ENCODE measurements at places on chromosomes 3 and 15. TPM values are rescaled to one million over a fixed set of nuclear protein-coding genes. Genes with fewer than 3 reads are reported as not detected.

Gene IL17RD
- 1.1 TPM for total RNA-seq

Gene SQOR
- total RNA-seq = 79.3 TPM

Gene PODXL2
- 9.7 TPM for total RNA-seq

Gene LRRC31
- not detected for total RNA-seq

Gene SOX14
- total RNA-seq = not detected

Gene BLOC1S6
- total RNA-seq = 15.0 TPM

Gene ZIC1
- not detected for total RNA-seq

Gene ECE2
- total RNA-seq = not detected

Gene INSYN1
- 1.9 TPM for total RNA-seq

Gene GRM2
- total RNA-seq = 0.14 TPM

Gene MASP1
- 0.06 TPM for total RNA-seq

Gene LIPC
- 0.17 TPM for total RNA-seq

Gene KBTBD13
- not detected for total RNA-seq

Gene ERC2
- total RNA-seq = not detected

Gene LRTM1
- total RNA-seq = not detected

Gene FETUB
- 0.12 TPM for total RNA-seq

Gene CLSTN2
- total RNA-seq = 0.02 TPM

Gene TM6SF1
- total RNA-seq = 0.07 TPM

Gene THRB
- total RNA-seq = 1.1 TPM

Gene EEF1AKMT4
- total RNA-seq = 8.8 TPM

Gene MBD4
- 20.1 TPM for total RNA-seq

Gene SLC2A2
- total RNA-seq = not detected

Gene RBP2
- total RNA-seq = not detected

Gene C2CD4B
- total RNA-seq = 0.32 TPM

Gene FXR1
- total RNA-seq = 58.5 TPM

Gene CADPS
- total RNA-seq = not detected

Gene PRSS50
- not detected for total RNA-seq

Gene FAM3D
- total RNA-seq = not detected

Gene SLC9C1
- total RNA-seq = not detected

Gene CISH
- 0.52 TPM for total RNA-seq

Gene CHRNA5
- 34.3 TPM for total RNA-seq

Gene TRIM42
- not detected for total RNA-seq

Gene FAM107A
- 0.17 TPM for total RNA-seq

Gene C3orf20
- 0.08 TPM for total RNA-seq

Gene BCL2A1
- 10.3 TPM for total RNA-seq

Gene GCNT3
- 123 TPM for total RNA-seq

Gene DLL4
- 1.8 TPM for total RNA-seq

Gene REC114
- total RNA-seq = not detected

Gene ARGFX
- not detected for total RNA-seq

Gene GLDN
- not detected for total RNA-seq

Gene PLA2G4E
- total RNA-seq = 0.03 TPM

Gene GRK7
- total RNA-seq = not detected

Gene THBS1
- total RNA-seq = 50.8 TPM

Gene CLRN1
- total RNA-seq = not detected

Gene CNBP
- total RNA-seq = 385 TPM

Gene TTLL13
- 0.14 TPM for total RNA-seq

Gene GPR171
- total RNA-seq = not detected

Gene PLSCR5
- not detected for total RNA-seq

Gene FBLN2
- total RNA-seq = 2.5 TPM

Gene FANCD2OS
- not detected for total RNA-seq

Gene FGF12
- 0.39 TPM for total RNA-seq

Gene SHC4
- total RNA-seq = 0.92 TPM

Gene RASGRP1
- 0.24 TPM for total RNA-seq

Gene GOLGA6L7
- total RNA-seq = not detected

Gene NEK4
- total RNA-seq = 10.7 TPM

All from A549 treated with Hydrocortisone at 1 μM for 4 hours (cell line).